ENCODE measurements at places on chromosomes 11 and 22.

DNA sequence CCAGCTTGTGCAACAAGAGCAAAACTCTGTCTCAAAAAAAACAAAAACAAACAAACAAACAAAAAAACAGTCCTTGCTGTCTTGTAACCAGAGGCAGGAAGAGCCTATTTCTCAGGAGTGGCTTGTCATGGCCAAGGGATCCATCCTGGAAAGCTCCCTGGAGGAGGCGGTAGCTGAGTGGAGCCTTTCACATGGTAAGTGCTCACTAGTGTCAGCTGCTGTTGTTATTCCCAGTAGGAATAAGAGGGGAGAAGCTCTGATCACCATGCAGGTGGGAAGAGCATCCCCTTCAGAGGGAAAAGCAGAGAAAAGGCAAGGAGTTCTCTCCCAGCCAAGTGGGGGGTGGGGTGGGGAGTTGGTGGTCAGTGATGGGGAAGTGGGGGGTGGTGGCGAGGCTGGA lies 54.6 kb upstream of the WNT7B start:
- no peak for DNase-seq

DNA sequence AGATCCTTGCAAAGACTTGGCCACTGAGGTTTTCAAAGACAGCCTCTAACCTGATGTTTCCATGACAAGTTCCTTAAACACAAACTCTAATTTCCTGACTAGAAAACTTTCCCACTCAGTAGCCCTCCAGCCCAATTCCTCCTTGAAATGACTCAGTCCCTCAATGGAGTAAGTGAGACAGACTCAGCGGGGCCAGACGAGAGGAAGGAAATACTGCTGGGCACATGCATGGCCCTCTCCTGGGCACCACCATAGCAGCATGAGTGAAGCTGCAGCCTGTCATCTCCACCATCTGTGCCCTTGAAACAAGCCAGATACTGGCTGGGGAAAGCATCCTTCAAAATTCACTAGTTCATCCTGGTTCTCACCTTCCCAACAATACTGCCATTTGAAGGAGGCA lies 76.2 kb upstream of the GDPD4 start:
- DNase-seq = no peak

DNA sequence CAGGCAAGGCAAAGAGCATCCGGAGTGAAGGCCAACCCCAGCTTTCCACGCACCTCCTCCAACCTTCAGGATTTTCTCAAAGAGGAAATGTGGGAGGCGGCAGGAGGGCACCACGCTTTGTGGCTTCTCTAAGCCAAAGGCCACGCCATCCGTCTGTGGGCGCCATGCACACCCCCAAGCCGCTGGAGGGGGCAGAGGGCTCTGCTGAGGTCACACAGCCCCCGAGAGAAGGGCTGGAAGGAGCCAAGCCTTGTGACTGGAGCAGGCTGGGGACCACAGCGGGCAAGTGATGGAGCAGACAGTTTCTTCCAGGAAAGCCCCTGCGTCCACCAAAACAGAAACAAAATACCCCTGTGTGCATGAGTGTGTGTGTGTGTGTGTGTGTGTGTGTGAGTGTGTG lies 527.4 kb downstream of the BRD1 start:
- DNase-seq = no peak

DNA sequence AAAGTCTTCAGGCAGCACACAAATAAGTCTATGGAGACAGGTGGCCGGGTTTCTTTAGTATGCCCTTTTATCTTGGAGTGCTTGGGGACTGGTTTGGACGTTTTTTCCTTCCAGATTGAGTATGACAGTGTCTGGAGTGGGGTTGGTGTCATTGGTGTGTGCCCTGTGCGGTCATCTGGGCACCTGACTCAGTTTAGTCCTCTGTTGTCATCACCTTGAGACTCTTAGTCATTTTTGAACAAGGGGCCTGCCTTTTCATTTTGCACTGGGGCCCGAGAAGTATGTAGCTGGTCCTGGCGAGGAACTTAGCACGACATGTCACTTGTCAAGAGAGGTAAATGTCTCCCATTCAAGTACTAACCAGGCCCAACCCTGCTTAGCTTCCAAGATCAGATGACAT lies 27.2 kb upstream of the MYO18B start:
- DNase-seq = no peak

DNA sequence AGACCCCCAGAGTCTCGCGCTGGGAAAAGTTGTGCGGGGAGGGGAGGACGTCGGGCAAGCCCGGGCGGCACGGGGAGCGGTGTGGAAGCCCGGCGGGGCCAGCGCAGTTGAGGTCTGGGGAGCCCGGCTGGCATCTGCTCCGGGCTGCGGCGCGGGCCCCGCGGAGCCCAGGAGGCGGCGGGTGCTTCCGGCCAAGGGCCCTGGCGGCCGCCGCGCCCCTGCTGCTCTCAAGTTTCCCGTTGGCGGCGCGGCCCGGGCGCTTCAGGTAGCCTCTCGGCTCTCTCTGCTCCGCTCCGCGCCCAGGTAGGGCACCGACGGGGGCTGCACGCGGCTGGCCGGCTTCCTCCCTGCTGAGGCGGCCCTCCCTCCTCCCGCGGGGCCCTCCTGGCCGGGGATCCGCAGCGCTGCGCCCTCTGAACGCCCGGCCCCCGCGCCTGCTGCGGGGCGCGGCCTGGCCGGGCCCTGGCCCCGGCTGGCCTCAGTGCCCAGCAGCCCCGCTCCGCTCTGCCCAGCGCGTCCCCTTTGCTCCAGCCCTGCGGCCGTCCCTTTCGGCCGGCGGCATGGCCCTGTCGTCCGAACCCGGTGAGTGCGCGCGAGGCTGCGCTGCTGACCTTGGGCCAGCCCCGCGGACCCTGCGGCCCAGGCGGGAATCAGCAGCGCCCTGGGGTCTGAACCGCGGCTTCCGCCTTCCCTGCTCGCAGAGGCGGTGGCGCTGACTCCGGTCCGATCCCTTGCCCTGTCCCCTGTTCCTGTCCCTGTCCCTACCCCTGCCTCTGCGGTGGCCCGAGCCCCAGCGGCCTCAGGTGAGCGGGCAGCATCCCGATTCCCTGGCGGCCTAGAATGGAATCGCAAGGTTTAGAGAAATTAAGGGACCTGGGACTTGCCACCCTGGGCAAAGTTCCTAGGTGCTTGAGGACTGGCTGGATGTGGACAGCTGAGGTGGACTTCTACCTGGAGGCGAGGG lies 4.3 kb upstream of the AMPD3 start:
- peak; percentile 94 for DNase-seq

DNA sequence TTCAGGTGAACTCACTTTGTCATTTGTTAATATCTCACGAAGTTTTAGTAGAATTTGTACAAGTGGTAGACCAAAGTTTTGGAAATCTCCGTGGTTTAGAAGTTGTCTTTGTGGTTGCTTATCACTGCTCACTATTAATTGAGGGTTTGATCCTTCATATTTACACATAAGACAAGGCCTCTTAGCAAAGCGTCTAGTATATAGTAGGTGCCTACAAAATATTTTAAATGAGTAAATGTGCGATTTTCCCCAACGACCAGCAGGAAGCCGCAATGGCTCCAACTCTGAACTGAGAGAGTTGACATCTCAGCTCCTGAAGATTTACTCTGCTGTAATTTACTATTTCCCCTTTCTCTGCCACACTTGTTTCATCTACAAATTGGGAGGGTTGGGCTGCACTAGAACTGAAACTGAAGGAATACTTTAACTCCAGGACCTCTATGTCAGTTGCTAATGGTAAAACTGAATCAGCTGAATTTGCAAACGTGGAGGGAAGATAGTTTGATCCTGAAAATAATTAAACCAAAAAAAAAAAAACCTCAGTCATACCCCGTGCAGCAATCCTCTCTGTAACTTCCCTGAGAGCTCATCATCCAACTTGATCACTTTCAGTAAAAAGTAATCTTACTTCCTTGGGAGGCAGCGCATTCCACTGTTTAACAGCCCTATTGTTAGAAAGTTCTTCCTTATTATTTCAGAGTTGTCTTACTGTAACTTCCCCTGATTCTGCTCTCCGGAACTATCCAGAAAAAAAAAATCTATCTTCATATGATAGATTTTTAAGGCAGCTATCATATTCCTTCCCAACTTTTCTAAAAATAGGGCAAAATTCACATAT lies 1.3 kb upstream of the SBF2 start:
- peak; percentile 15 for DNase-seq

DNA sequence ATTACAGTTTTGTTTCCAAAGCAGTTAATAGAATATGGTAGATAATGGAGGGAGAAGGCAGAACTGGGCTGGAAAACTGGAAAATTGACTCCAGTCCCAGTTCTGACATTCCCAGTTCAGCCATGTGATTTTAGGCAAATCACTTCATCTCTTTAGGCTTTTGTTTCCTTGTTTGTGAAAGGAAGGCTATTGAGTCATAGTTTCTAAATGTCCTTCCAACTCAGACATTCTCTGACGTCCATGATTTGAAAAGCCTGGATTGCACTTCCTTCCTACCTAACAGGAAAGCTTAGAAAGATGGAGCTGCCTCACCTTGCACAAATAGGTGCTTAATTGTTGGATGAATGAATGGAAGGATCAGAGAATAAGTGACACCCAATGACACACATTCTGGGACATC lies 19.8 kb upstream of the GALNT18 start:
- no peak for DNase-seq

GRCh38 chr11:38952698-38953097 lies 2354.7 kb upstream of the RAG2 start:
- no peak for DNase-seq

GRCh38 chr11:64542172-64543125 lies 48.6 kb upstream of the SLC22A12 start:
- DNase-seq = no peak

DNA sequence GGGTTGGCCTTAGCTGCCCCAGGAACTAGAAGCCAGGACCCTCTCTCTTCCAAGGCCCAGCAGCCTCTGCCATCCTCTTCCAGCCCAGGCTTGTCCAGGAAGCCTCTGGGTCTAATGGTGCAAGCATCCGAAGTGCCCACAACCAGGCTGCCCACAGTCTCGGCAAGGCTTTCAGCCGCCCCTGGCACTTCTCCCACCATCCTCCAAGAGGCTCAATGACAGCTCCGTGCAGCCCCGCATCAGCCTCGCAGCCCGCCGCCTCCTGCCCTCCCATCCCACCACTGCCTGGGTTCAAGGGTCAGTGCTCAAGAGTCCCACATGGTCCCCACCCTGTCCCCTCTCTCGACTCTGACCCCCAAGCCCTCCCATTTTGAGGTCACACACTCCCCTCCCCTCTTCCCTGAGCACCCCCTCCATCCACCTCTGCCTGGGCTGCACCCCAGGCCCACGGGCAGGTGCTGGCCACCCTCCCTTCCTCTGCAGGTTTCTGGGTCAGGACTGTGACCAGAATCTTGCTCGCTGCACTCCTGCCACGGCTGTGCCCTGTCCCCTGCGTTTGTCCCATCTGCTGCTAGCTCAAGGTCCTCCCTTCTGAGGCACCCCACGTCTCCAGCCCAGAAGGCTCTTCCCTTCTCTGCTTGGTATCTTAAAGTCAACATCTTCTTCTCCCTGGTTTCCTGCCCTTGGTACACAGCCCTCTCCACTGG lies 17.2 kb downstream of the IFITM10 start:
- no peak for DNase-seq

GRCh38 chr11:130315354-130315970 lies 745 bp upstream of the ZBTB44 start:
- peak; percentile 67 for DNase-seq

- DNase-seq = no peak
Measured at GRCh38 chr11:15091625-15092024, 18.2 kb downstream of the CALCB start.

GRCh38 chr11:132142121-132142520 lies 771.7 kb downstream of the NTM start:
- DNase-seq = no peak

DNA sequence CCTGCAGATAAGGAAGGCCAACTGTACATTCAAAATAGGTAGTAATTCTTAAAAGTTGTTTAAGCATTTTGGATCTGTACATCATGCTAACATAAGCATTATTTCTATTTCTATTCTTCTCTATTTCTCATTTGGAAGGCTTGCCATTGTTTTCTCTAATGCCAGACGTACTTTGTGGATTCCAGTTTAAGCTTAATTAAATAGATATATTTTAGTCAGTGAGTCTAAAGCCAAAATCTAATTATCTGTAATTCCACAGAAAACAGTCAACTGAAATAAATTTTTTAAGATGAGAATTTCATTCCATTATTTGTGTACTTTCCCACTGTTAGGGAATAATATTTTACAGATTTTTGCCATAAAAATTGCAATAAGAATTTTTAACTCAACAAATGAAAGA lies 123.0 kb downstream of the LUZP2 start:
- DNase-seq = no peak

GRCh38 chr11:57619331-57619730 lies 21.8 kb downstream of the SERPING1 start:
- DNase-seq = no peak

- no peak for DNase-seq
Measured at GRCh38 chr22:35977136-35977535, 51.5 kb downstream of the RBFOX2 start.

GRCh38 chr11:65903068-65903481 lies 2.9 kb upstream of the FOSL1 start:
- DNase-seq = peak; percentile 90

- DNase-seq = peak; percentile 80
Measured at GRCh38 chr11:72446929-72447769, 12.8 kb upstream of the CLPB start.

GRCh38 chr11:22510741-22511140 lies 114.9 kb downstream of the FANCF start:
- peak; percentile 17 for DNase-seq

GRCh38 chr11:134711588-134711987 lies 299.5 kb upstream of the B3GAT1 start:
- no peak for DNase-seq

- DNase-seq = no peak
Measured at GRCh38 chr22:25775531-25775930, 33.5 kb downstream of the MYO18B start.

- DNase-seq = no peak
Measured at GRCh38 chr11:2537896-2538724, 93.3 kb downstream of the KCNQ1 start.

DNA sequence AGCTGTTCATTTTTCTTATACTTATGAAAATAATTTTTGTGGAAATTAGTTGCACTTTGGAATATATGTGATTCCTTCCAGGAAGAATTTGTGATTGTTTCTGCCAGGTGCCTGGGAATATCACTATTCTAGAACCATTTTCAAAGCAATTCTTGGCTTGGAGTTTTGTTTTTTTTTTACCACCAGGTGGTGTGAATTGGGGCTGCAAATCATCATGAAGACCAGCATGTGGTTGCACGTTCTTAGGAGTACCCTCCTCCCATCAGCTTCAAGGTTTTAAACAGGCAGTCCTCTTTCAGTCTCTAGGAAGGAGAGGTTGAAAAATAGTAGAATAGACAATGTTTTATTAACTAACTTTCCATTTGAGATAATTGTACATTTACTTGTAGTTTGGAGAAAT lies 25.9 kb downstream of the USP47 start:
- DNase-seq = no peak

DNA sequence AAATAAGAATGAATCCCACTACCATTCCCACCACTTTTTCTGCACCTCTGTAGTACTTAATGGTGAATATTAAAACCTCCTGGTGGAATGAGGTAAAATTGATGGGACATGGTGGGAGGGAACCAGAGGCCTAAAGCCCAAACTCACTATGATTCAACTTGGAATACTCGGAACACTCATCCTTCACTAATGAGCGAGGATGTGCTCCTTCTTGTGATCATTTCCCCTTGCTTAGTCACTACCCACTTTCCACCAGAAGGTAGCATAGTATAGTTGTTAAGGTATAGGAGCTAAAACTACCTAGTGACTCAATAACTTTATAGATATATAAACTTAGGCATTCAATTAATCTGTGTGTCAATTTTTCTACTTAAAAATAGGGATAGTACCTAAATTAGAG lies 728.9 kb downstream of the OPCML start:
- DNase-seq = no peak

- DNase-seq = no peak
Measured at GRCh38 chr11:2724653-2725367, 25.0 kb upstream of the KCNQ1OT1 start.

GRCh38 chr22:38034278-38034882 lies 22.8 kb upstream of the PICK1 start:
- peak; percentile 56 for DNase-seq

- DNase-seq = peak; percentile 35
Measured at GRCh38 chr11:28657378-28658030, 549.3 kb downstream of the METTL15 start.

All from HT-29 (cell line).